M059J (cell line): ENCODE measurements at places on chromosomes 2 and 18. TPM values are rescaled to one million over a fixed set of nuclear protein-coding genes. Genes with fewer than 3 reads are reported as not detected.

The SCLY gene
- total RNA-seq, result 8.7 and 10.5 TPM in 2 replicates

The CRYGC gene
- not detected in 2 replicates for total RNA-seq

The RFTN2 gene
- 0.10 TPM in 1 of 2 replicates, not detected in the other for total RNA-seq

The FOXD4L1 gene
- total RNA-seq, result 0.07 TPM in 1 of 2 replicates, not detected in the other

The DSG1 gene
- total RNA-seq, result not detected in 2 replicates

- no peak for DNase-seq
Observed at GRCh38 chr2:17853799-17854198, 24.7 kb upstream of the KCNS3 start.

DNA sequence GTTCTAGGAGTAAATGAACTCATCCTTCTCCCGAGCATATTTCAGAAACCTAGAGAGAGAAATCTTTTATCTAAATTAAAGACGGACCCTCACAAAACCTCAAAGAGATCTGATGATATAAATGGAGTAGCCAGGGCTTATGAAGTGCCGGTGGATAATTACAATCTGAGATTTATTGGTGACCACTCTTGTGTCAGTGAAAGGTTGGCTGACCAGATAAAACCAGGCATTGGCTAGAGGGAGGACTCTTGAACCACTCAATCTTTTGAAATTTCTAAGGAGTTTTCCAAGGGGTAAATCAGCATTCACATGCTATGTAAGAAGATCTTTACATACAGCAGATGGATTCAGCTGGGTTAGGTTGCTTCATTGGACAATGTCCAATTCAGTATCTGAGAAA, 227.3 kb upstream of the MMADHC start:
- DNase-seq, result no peak

- DNase-seq, result peak; percentile 84
Observed at GRCh38 chr2:230443541-230443940, 27.5 kb downstream of the SP100 start.

DNA sequence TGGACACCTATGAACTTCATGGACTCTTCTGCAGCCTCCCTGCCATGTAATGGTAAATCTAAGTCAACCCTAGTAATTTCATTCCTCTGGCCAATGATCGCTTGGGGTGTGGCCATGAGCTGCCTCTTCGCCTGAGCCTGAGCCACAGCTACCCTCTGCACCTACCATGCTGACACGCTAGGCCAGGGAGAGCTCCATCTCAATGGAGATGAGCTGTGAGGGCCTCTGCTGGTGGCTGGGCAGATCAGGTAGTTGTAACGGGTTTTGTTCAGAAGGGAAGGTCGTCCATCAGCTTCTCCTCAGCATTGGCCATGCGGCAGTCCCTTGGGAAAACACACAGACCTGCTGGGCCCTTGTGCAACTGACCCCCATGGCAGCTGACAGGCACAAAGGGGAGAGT, 24.4 kb downstream of the MPHOSPH10 start:
- DNase-seq, result peak; percentile 25

GRCh38 chr2:1750933-1751766, 6.8 kb upstream of the PXDN start:
- DNase-seq, result peak; percentile 80
